ENCODE measurements at places on chromosomes 7 and 10.

DNA sequence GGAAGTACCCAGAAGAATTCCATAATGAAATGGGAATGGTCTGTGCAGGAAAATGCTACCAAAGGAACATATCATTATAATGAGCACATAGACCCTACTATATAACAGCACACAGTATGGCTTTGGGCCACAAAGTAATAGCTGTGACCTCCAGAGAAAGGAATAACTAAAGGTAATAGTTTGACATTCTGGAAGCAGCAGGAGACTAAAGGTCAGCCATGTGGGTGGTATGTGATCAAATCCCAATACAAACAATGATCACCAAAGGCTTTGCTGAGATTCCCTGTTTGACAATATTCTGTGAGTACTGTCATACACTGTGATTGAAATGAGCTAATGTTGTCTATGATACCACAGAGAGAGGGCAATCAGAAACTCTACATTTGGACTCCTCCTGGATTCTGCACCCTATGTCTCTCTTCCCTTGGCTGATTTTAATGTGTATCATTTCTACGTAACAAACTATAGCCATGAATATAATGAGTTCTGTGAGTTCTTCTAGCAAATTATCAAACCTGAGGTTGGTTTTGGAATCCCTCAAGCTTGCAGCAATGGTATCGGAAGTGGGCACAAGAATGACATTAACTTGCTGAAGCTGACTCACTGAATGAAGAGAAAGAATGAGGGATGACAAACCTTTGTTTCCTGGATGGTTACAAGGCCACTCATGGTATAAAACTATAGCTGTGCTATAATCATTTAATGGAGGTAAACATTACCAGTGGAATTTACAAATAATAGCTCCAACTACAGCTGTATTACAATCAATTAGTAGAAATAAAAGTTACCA, 99.6 kb downstream of the JMJD1C start:
- DNase-seq: no peak

DNA sequence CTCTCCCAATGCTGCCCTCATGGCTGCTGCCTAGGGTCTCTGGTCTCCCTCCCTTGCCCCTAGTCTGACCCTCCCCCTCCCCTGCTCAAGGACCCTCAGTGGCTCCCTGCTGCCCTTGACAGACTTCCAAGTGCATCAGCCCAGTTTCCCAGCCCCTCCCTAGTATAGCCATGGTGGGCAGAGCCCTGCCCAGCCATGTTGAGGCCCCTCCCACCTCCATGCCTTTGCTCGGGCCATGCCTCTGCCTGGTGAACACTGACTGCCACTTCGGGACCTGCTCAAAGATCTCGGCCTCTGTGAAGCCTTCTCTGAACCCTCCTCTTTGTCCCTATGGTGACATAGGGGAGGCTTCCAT, 73.2 kb downstream of the MYL10 start:
- no peak for DNase-seq

DNA sequence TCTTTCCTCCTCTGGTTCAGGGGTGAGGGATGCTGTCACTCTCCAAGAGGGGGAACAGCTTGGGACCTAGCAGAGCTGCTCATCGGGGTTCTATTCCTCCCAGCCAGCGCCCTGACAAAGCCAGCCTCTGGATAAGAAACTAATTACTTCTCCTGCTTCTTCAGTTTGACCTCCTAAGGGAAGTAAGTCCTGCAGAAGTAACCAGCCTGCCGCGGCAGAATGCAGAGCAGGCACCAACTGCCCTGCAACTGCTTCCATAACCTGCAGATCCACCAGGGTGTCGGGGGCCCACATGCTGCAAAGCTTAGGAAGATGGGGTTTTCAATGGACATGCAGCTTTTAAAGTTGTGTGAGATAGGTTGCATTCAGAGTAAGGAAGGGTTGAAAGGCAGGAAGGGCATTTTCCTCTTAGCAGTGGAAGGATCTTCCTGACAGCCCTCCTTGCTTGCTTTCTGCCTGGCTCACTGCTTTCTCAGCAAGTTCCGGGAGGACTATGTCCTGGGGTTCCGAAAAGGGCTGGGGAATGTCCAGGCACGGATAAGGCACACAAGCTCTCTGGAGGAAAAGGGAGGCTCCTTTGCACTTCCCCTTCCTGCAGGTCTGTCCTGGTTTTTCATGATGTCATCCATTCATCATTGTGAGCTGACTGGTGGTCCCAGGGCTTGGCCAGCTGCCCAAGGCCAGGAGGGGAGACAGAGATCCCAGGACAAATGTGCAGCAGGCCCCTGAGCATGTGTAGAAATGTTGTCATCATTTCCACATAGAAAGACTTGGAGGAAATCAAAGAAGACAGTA, 24.3 kb upstream of the CALU start:
- DNase-seq: no peak

DNA sequence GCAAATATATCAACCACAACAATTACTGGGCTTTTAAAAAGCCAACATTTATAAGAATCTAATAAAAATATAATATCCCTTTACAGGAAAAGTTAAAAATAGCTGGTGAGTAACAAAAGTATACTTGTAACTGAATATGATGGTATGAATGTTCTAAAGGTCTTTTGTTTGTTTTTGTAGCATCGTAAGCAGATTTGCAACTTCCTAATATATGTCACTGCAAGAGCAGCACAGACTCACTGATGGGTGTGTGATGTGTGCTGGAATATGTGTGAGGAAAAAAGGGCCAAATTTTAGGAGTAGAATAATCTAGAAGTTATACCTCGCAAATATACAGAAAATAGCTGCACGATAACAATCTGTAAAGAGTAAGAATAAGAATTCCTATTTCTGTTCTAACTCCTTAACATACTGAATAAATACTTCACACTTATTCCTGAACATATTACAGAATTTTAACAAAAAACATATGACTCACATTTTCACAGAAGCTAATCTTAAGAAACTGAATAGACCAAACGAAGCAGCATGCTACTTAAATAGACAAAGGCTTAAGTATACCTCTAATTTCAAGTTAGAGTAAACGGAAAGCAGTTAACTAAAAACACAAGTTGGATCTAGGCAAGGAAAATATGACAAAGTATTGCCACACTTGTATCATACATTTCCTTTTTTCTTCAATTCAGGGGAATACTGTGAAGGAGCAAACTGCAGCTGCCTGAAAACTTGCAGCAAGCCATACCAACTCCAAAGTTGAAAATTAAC, 9.6 kb downstream of the ETV1 start:
- DNase-seq: no peak

GRCh38 chr10:124428207-124428777, 9.6 kb upstream of the OAT start:
- no peak for DNase-seq

DNA sequence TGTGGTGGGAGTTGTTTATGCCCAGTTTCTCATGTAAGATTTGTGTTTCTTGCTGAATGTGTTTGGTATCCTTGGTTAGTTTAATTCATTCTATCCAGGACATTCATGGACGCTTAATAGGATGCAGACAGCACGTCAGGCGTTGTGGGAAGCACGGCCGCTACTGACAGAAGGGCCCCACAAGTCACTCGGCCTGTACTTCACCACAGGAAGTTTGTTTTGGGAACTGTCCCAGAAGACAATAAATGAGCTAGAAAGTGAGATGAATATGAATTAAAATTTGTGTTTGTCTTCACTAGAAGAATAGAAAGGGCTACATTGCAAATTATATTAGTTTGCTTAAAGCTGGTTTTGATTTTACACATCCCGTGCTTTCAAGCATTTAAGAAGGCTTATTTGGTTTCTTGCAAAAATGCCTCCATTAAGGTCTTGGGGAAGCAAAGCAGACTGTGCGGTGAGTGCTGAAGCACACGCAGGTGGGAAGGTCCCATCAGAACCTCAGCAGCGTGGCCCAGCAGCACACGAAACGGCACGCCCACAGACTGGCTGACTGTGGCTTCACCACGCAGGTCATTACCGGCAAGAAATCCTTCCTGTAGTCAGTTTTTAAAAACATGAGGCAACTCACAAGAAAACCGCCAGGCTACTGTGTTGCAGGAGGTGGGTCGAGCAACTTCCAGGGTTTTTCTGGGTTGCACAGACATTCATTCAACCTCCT, 74.1 kb downstream of the VIPR2 start:
- no peak for DNase-seq

DNA sequence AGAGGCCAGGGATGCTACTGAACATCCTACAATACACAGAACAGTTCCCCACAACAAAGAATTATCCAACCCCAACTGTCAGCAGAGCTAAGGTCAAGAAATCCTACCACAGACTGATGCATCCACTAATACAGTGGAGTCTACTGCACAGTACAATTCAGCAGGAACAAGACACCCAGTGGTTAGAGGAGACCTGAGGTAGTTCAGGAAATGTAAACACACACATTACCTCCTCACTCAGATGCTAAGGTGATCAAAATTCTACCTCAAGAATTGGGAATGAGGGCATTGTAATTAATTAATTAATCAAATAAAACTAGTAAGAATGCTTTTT, 91.4 kb downstream of the ZFAND4 start:
- no peak for DNase-seq

DNA sequence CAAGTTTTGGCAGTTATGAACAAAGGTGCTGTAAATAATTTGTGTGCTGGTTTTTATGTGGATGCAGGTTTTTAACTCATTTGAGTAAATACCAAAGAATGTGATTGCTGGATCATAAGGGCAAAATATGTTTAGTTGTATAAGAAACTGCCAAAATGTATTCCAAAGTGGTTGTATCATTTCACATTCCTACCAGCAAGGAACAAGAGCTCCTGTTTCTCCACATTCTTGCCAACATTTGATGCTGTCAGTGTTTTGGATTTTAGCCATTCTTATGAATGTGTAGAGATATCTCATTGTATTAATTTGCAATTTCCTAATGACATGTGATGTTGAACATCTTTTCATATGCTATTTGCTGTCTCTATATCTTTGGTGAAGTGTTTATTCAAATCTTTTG, 207.3 kb upstream of the LRGUK start:
- no peak for DNase-seq

DNA sequence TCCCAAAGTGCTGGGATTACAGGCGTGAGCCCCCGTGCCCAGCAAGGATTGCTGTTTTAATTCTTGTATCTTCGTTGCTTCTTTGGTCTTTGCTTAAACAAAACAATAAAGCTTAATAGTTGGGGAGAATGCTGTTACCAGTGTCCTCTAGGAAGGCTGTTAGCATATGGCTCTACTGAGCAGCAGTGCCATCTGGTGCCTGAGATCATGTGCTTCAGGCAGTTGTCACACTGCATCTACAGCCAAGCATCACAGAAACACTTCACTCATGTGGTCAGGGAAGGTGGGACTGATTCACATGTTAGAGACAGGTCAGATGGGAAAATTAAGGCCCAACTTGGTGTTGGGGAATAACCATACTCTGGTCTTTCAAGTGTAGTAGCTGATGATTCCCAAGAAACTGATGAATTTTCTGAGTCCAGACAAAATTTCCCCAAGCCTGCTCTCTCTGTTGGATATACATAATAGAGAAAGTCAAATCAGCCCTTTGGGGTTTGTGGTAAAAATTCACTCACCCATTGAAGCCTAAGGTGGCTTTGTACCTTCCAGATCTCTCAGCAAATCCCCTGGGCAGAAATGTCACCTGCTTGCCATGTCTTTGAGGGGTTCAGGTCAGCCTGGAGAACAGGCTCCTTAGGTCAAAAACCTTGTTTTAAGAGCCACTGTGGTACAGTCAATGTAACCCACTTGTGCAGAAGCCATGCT, 28.4 kb downstream of the UBE2D4 start:
- DNase-seq: no peak

- DNase-seq: no peak
These were observed 399.6 kb downstream of the DPP6 start for GRCh38 chr7:154451480-154452457.

DNA sequence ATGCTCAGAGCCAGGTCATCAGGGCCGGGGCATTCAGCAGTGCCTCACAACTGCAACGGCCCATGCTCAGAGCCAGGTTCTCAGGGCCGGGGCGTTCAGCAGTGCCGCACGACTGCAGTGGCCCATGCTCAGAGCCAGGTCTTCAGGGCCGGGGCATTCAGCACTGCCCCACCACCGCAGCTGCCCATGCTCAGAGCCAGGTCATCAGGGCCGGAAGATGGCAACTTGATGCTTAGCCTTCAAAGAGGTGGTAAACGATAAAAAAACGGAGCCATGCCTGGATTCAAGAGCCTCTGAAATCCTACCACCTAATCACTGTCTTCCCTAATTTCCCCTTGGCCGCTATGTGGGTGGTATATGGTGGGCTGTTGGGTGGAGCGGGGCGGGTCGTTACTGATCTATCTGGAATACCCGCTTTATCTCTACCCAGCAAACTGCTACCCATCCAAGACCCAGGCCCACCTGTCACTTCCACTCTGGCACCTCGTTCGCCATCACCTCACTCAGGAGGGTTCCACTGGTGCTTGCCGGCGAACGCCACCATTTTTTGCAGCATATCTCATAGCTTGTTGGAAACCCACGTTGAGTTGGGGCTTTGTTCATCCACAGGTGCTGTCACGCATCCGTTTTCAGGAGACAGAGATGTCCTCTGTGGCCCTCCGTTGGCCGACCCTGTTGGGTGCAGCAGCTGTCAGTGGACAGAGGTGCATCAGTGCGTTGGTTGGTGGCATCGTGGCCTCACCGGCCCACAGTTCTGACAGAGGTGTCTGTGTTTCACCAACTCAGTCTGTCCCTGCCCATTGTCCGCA, 221.1 kb downstream of the EBF3 start:
- no peak for DNase-seq

- no peak for DNase-seq
These were observed 2.4 kb upstream of the UNC5B start for GRCh38 chr10:71209731-71210541.

DNA sequence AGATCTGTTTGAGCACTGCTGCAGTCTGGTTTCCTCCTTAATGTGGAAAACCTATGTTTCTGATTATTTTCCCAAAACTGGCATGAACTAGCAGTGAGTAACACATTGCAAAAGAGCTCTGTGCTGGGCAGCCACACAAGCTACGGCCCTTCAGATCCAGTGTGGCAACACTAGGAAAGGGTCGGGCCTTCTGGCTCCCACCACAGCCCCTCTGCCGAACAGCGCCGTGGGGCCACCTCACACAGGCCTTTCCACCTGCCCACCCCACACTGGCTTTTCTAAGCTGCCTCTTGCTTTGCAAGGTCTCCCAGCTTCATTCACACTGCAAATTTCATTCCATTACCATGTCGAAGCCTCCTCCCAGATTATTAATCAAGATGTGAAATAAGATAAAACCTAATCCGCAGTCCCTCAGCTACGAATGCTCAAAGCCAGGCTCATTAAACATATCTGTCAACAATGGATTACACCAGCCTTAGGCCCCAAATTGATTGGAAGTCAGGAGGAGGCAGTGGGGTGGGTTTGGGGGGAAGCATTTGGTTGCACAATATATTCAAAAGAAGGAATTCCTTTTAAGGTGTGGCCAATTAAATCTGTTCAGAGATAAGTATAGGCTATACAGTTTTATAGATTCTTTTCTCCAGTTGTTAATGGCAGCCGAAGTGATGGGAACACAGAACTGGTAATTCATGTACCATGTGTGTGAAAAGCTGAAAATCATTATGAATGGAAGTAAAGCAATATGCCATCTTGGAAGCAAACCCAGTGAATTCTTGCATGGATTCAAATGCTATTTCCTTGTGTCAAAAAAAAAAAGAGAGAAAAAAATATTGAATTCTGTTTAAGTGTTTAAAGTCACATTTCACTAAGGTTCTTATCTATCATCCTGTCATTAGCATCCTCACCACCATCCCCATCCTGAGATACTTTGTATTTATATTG, 223.7 kb downstream of the MTERF1 start:
- no peak for DNase-seq
